ENCODE measurements at places on chromosomes 5 and 9.

GRCh38 chr9:137441289-137441934, at the start of gene ENTPD8:
Gene ENTPD8, minus strand, starts transcription at chr9:137441357. Its CDS starts 3,072 bp downstream, at chr9:137438285.
- no peaks in the 10 kb centered on the region for H3K27me3 ChIP-seq
- H3K4me3 ChIP-seq, result peak within 1 kb of the TSS; percentile 64
- no peaks in the 10 kb centered on the region for H3K36me3 ChIP-seq
- DNase-seq, result peak; percentile 60

DNA sequence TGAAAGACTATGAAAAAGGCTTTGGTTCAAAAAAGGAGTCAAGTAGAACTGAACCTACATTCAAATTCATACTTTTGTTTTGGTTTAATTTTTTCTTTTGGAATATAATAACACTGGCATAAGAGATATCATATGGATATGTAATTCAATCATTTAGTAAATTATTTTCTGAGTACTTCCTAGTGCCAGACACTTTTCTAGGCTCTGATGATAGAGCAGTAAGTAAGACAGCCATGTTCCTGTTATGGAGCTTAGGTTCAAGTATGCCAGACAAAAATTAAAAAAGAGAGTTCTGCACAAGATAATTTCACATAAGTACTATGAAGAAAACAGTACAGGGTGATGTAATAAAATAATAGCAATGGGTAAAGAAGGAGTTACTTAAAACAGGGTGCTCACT, 1074.0 kb downstream of the PTPRD start:
- no peak overlapping the region for H3K4me3 ChIP-seq
- H3K27me3 ChIP-seq, result no peaks in the 10 kb centered on the region
- H3K4me1 ChIP-seq, result no peaks in the 10 kb centered on the region
- no peaks in the 10 kb centered on the region for H3K36me3 ChIP-seq
- H3K27ac ChIP-seq, result no peak overlapping the region

DNA sequence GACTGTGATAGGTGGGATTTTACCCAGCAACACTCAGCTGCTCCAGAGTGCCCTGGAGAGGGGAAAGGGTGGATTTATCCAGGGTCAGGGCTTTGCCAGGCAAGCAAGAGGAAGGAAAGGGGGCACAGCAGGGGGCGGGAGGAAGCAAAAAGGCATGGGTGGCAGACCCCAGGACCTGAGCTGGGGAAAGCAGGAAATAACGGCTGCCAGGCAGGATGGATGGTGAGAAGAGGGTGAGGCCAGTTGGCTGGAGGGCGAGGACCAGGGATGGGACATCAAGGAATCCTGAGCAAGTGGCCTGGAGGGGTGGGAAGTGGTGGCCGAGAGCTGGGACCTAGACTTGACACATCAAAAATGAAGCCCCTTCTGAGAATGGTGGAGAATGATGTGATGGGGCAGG, 64.2 kb downstream of the DUSP1 start:
- H3K27ac ChIP-seq, result no peak overlapping the region
- H3K36me3 ChIP-seq, result no peaks in the 10 kb centered on the region
- DNase-seq, result no peak
- peaks cover 2% of the 10 kb centered on the region for H3K27me3 ChIP-seq

GRCh38 chr5:168965638-168966037, 335.3 kb downstream of the SLIT3 start:
- no peak for DNase-seq
- H3K4me3 ChIP-seq, result no peak overlapping the region
- no peak overlapping the region for H3K27ac ChIP-seq
- no peaks in the 10 kb centered on the region for H3K4me1 ChIP-seq
- peaks cover 33% of the 10 kb centered on the region for H3K27me3 ChIP-seq
